Stimulated activated CD4-positive, alpha-beta T cell treated with anti-CD3 and anti-CD28 coated beads, Interleukin-2, amount 100 ng/mL, for 4 hours (primary cell): ENCODE measurements at places on chromosomes 3 and 15.

GRCh38 chr3:125207949-125208568 lies 4.5 kb downstream of the SLC12A8 start:
- DNase-seq, result no peak

DNA sequence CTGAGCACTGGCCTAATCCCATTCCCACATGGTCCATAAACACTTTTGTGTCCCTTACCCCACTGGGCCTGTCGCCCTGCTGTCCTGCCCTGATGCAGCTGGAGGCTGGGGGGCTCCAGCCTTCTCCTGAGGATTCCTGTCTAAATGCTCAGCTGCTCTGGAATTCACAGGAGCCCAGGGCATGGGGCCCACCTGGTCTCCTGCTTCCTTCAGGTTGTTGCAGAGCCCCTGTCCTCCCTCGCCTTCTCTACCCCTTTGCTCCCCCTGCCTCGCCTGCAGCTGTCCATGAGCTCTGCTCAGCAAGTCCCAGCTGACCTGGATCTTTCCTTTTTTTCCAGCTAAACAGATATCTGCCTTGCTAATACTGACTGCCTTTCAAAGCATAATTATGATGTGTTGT lies 286.9 kb downstream of the XXYLT1 start:
- DNase-seq, result no peak

DNA sequence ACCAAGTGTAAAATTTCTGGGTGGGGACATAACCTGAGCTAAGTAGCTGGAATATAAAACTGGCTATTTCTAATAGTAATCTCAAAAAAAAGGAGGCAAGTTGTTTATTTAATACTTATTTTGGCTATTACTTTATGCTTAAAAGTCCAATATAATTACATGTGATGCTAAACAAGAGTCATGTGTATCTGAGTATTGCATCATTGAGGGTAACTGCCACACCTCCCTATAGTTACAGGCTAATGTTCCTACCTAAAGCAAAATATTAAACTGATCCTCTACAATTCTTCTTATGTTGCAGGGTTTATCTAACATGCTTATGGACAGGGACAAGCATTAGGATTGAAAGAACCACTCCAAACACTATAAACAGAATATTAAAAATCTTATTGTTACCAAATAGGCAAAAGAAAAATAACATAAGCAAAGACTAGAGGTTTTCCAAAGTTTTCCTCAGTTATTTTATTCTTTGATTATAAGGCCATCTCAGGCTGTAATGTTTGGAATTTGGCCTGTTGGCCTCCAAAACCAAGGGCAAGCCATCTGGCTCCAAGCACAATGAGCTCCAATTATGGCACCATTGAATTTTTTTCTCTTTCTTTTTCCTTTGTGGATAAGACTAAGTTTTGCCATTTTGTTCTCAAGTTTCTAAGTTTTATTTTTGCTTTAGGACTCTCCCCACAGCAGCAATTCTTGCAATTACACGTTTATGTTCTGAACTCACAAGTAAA lies 75.8 kb upstream of the ABI3BP start:
- DNase-seq, result no peak

- no peak for DNase-seq
Observed at GRCh38 chr3:37183976-37184375, 9.6 kb upstream of the LRRFIP2 start.

- no peak for DNase-seq
Observed at GRCh38 chr15:81819924-81820635, 225.7 kb downstream of the MEX3B start.

- no peak for DNase-seq
Observed at GRCh38 chr3:56969851-56970250, 90.6 kb upstream of the SPATA12 start.

GRCh38 chr3:11805716-11806115 lies 41.0 kb downstream of the TAMM41 start:
- DNase-seq, result no peak

GRCh38 chr15:68337826-68338225 lies 60.3 kb downstream of the FEM1B start:
- DNase-seq, result no peak

GRCh38 chr3:140843656-140844055 lies 98.0 kb upstream of the SLC25A36 start:
- DNase-seq, result no peak

GRCh38 chr3:108513961-108514360 lies 3.6 kb upstream of the MYH15 start:
- DNase-seq, result no peak

DNA sequence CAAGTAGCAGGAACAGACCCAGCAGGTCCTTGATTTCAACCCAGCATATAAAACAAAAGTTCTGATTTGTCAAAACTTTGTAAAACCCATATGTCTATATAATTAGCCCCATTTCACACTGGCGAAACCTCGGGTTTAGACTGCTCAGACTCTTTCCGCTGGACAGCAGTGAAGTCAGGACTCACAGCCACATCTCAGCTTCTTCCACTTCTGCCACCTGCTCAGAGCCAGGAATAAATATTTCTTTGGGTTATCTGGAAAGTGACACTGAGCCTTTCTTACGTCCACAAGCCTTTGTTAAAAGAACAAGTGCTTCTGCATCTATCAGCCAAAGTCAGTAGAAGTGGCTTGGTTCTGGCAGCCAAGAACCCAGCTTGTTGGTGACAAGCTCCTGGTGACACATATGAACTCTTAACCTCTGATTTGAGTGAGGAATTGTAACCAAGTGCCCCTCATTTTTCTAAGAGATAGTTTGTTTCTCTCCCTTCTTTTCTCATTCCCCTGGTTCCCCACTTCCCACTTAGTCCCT lies 118.1 kb upstream of the CHD2 start:
- no peak for DNase-seq

GRCh38 chr3:21433751-21434150 lies 317.3 kb downstream of the ZNF385D start:
- DNase-seq, result no peak

GRCh38 chr3:77467702-77468625 lies 428.1 kb downstream of the ROBO2 start:
- no peak for DNase-seq

- no peak for DNase-seq
Observed at GRCh38 chr3:11699083-11699427, 55.3 kb upstream of the VGLL4 start.

DNA sequence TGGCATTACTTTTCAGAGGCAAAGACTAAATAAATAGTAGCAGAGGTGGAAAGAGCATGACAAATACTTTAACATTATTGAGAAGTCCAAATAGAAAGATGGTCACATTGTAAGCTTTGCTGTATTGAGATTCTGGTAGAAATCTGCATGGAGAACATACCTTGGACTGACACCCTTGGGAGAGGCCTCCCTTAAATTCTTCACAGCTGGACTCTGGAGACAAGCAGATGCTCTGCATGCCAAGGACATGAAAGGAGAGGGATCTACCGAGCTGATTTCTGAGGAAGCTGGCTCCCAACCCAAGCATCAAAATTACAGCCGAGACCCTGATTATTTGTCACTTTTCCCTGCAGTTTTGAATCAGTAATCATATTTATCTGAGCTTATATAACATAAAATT lies 212.5 kb upstream of the COL8A1 start:
- no peak for DNase-seq

DNA sequence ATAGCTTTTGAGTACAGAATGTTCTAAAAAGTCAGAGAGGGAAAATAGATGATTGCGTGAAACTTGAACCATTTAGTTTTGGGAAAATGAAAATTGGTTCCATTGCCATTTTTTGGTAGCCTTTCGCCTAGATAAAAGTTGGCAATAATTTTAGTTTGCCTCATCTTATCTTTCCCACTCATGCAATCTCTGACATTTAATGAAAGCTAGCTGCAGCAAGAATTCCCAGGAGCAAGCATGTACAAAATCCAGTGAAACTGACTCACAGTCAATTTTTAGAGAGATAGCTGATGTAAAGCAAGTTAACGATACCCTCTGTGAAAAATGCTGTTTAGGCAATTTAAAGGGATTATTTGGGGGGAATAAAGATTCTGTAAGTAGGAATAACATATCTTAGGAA lies 797.4 kb downstream of the GRM7 start:
- no peak for DNase-seq

GRCh38 chr3:114404590-114404989 lies 110.8 kb downstream of the TIGIT start:
- no peak for DNase-seq

GRCh38 chr15:101534376-101534970 lies 45.0 kb upstream of the PCSK6 start:
- no peak for DNase-seq

GRCh38 chr3:152505926-152506325 lies 237.2 kb downstream of the MBNL1 start:
- DNase-seq, result no peak

GRCh38 chr15:29682361-29682760 lies 139.9 kb downstream of the TJP1 start:
- DNase-seq, result no peak

- no peak for DNase-seq
Observed at GRCh38 chr15:64127521-64128270, 23.8 kb upstream of the SNX22 start.

GRCh38 chr15:59273234-59273633 lies 66.6 kb downstream of the LDHAL6B start:
- DNase-seq, result no peak

DNA sequence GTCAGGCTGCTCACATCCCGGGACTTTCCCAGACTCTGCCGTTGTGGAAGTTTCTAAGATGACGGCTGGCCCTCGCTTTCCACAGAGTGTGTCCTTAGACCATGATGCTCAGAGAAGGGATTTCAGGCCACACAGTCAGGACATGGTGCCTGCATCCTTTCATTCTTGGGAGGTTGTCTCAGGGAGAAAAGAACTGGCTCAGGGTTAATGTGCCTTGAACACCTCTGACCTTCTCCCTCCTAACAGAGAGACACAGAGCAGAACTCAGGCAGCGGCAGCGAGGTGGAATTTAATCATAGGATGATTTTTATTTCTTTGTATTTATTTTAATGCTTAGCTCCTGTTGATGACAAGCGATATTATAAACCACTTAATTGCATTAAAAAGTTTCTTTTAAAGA lies 96.9 kb upstream of the ATP2B2 start:
- no peak for DNase-seq

DNA sequence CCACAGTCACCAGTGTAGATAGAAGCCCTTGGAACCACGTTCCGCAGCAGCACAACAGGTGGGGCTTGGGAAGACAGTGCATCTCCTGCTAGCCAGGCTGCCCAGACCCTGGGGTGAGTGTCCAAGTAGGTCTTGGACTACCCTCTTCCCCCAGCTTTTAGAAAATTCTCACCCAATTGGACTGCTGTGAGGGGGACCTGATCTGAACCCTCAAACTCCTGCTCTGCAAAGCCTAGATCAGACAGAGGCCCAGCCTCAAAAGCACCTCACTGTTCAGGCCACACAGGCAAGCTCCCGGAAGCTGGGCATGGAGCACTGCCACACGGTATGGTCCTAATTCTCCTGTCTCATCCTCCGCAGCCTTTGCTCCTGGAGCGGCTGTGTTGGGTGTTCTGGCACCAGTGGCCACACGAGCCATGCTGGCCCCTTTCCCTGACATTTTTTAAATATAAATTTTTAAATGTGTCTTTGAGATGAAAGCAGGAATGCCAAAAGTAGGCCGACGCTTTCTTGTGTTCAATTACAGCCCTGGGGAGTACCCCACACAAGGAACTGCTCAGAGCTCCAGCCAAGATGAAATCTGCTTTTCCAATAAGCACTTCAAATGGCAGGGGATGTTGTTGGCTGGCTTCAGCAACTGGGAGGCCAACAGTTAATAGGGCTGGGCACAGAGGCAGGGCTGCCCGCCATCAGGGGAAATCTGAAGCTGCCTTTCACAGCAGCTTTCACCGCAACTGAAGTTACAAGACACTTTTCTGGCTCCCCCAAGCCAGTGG lies 40.9 kb downstream of the CPN2 start:
- no peak for DNase-seq

- DNase-seq, result no peak
Observed at GRCh38 chr3:153182501-153183293, 20.7 kb downstream of the RAP2B start.

- no peak for DNase-seq
Observed at GRCh38 chr3:136989781-136990524, 32.2 kb downstream of the IL20RB start.

DNA sequence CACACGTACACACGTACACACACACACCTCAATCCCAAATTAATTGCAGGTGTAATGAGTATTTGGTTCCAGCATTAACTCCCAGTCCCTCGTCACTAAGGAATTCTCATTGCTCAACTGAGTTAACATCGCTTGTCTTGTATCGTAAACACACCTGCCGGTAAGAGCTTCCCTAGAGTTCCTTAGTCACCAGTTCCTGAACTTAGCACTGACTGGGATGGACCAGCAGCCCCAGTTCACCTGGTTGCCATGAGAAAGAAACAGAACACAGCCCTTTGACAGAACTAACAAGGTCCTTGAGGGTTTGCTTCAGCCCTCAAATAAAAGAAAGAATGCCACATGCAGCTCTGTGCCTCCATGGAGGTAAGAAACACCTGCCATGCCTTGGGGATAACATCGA lies 66.3 kb upstream of the SLCO3A1 start:
- DNase-seq, result no peak
